ENCODE measurements at places on chromosomes 2 and 18. TPM values are rescaled to one million over a fixed set of nuclear protein-coding genes. Genes with fewer than 3 reads are reported as not detected.

DNA sequence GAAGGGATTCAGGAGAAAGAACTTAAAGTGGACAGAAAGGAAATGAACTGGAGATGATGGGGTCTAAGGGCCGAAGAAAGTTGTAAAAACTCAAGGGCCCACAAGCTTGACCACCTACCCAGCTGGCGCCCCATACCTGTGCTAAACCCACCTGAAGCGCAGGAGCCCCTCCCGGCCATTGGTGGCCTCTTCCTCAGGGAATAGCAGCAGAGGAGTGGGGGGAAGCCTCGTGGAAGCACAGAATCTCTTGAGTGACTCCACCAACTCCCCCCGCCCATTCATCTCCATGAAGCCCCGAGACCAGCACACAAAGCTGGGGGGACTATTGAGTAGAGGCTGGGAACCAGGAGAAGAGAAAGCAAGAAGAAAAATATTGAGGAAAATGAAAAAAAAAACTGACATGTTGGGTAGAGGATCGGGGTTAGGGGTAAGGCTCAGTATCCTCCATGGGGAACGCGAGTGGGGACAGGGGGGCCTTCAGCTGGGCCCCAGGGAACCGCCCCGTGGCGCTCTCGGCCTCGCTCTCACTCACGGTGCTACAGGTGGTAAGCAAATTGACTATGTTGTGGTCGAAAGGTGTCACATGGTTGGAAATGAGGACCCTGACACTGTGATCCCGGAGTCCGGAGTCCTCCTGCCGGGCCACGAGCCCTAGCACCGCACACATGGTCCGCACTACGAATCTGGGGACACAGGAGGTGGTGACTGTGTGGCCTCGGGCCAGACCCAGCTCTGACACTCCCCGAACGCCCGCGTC, 728 bp downstream of the AUP1 start:
- peak overlapping the region; percentile 82 for H3K27ac ChIP-seq
- peak overlapping the region; percentile 63 for H3K4me3 ChIP-seq
- no peaks in the 10 kb centered on the region for H3K36me3 ChIP-seq
- no peak for DNase-seq

KIAA2012 gene
- 0.74 TPM for total RNA-seq

GRCh38 chr18:46291149-46291548, 187.0 kb downstream of the HAUS1 start:
- H3K4me3 ChIP-seq = no peak overlapping the region
- no peaks in the 10 kb centered on the region for H3K27me3 ChIP-seq
- no peaks in the 10 kb centered on the region for H3K4me1 ChIP-seq
- H3K36me3 ChIP-seq = no peaks in the 10 kb centered on the region
- no peak for DNase-seq

DNA sequence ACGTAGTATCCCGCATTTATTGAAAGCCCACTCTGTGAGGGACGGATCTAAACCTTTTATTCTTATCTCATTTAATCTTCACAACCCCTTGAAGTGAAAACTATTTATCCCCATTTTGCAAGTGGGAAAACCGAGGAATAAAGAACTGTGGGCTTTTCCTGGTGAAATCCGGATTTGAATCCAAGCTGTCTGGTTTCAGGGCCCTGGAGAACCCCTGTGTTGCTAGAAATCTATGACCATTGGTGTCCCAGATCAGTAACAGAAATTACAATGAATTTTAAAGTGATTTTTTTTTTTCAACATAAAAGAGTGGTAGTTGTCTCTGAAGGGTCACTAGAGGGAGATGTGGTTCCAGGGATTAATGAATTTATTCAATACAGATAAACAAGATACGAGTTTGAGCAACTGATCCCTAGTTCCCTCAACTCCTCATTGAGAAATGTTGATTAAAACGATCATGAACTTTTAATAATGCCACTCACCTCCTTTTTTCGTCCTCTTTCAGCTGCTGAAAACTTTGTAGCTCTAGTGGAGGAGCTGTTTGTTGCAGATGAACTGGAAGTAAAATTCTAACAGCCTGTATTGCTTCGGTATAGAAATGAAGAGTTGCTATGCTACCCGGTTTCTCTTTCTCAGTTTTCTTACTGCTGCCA, 940 bp downstream of the XRCC5 start:
- peaks cover 5% of the 10 kb centered on the region for H3K4me1 ChIP-seq
- peak overlapping the region; percentile 79 for H3K27ac ChIP-seq
- H3K4me3 ChIP-seq = peak overlapping the region; percentile 86
- H3K27me3 ChIP-seq = no peaks in the 10 kb centered on the region

DNA sequence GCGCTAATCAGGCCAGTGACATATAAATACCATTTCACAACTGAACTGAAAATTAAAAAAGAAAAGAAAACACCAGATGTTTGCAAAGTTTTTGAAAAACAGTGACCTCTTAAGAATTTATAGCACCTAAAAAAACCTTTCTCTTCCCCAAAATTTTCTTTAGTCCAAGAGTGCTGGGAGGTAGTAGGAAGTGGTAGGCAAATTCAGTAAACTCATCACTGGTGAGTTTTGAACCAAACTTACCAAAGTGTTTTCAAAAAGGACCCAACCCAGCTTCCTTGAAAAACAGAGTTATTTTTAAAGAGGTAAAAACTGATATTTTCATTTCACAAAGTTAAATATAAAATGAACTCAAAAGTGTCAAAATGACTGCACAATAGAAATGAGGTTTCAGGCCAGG, 90.4 kb downstream of the TMEM247 start:
- H3K4me3 ChIP-seq = no peak overlapping the region
- no peaks in the 10 kb centered on the region for H3K27me3 ChIP-seq
- no peak for DNase-seq
- no peaks in the 10 kb centered on the region for H3K36me3 ChIP-seq

PRKAG3 gene
- total RNA-seq = not detected

- H3K4me1 ChIP-seq = no peaks in the 10 kb centered on the region
- peaks cover 3% of the 10 kb centered on the region for H3K27me3 ChIP-seq
- DNase-seq = no peak
- H3K4me3 ChIP-seq = no peak overlapping the region
Observed at GRCh38 chr2:16038621-16039020, 98.3 kb downstream of the MYCN start.

NEURL3 gene
- total RNA-seq = 28.9 TPM

Data from prostate gland (tissue), 2 donors.